WTC11 (cell line): ENCODE measurements at places on chromosomes 16 and 17. TPM values are rescaled to one million over a fixed set of nuclear protein-coding genes. Genes with fewer than 3 reads are reported as not detected.

DNA sequence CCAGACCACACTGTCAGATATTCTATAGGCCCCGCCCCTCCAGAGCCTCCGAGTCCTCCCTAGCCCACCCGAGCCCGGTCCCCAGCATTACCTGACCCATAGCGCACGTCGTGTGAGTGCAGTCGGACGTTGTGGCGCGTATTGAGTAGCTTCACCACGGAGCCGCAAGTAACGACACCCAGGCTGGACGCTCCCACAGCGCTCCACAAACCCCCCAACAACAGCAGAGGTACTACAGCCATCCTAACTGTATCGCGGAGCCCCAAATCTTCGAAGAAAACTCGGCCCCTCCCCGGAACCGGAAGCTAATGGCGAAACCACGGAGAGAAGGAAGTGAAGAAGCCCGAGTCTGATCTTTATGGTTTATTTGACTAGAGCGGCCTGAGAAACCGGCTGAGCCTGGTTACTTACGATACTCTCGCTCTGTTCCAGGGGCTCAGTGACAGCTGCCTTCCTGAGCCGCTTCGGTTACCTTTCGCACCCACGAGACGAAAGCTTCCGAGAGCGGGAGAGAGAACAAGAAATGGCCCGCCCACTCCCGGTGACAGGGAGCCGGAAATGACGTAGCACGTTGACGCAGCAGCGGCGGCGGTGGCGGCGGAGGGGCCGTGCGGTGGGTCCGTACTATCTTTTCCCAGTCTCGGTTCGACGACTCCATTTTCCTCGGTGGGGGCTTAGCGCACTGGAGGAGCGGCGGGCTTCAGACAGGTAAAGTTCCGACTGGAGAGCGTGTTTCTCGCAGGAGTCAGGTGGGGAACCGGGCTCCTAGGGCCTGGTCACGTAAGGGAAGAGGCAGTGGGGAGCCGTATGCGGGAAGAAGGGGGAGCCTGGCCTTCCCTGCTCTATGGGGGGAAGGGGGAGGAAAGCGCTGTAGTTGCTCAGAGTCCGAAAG is at the start of the genes SDF2 and SUPT6H:
SDF2 (minus strand) TSS at position 272 of the 892 bp plus-strand sequence; CDS start at position 242, 30 bp downstream.
SUPT6H (plus strand) TSS at position 571 of the 892 bp plus-strand sequence. CDS start 11,197 bp downstream, outside the sequence.
- peak; percentile 92 for DNase-seq

- DNase-seq: no peak
These were observed 320.8 kb downstream of the XYLT1 start for GRCh38 chr16:17149904-17150483.

- no peak for DNase-seq
These were observed 2.0 kb downstream of the MAZ start for GRCh38 chr16:29808219-29808900.

GRCh38 chr17:51224402-51225262 is 35.2 kb downstream of the MBTD1 start:
- DNase-seq: no peak

- no peak for DNase-seq
These were observed 33.3 kb upstream of the ERCC4 start for GRCh38 chr16:13886608-13887007.

GRCh38 chr16:65876056-65876408 is 490.5 kb upstream of the CDH5 start:
- DNase-seq: no peak

- DNase-seq: no peak
These were observed 35.0 kb upstream of the MRC2 start for GRCh38 chr17:62592341-62593099.

DNA sequence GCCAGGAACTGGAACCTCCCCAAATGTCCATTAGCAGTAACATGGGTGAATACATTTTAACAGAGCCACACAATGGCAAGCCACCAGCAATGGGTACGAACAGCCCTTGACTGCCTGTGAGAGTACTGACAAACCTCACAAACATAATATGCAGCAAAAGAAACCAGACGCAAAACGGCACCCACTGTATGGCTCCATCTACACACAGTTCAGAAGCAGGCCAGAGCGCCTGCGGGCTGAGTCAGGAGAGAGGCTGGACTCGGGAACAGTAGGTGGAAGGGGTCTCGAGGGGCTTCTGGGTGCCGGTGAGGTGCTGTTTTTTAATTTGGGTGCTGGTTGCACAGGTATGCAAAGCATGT is 77.4 kb upstream of the TOB1 start:
- DNase-seq: peak; percentile 7

- no peak for DNase-seq
These were observed 9.3 kb downstream of the ZCCHC14 start for GRCh38 chr16:87483481-87483880.

DNA sequence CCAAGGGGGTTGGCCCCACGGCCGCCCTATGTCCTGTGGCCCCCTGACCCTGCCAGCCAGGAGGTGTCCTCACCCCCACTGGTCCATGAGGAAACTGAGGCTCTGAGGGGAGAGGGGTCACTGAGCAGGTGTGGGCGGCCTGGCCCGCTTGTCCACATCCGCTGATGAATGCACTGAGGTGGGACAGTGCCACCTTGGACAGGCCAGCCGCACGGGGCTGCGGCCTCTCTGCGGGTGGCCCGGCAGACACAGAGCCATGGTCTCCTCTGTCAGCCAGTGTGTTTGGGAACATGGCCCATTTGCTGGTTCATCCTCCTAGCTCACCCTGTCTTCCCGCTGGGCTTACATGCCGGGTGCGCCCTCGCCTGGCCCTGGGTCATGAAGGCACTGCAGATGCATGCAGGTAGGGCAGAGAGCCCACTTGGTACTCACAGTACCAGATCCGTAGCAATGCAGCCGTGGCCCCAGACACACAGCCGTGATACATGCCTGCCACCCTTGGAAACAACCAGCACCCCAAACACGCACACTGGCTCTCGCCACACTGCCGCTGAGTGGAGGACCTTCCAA is 93.9 kb downstream of the ENGASE start:
- DNase-seq: no peak

DNA sequence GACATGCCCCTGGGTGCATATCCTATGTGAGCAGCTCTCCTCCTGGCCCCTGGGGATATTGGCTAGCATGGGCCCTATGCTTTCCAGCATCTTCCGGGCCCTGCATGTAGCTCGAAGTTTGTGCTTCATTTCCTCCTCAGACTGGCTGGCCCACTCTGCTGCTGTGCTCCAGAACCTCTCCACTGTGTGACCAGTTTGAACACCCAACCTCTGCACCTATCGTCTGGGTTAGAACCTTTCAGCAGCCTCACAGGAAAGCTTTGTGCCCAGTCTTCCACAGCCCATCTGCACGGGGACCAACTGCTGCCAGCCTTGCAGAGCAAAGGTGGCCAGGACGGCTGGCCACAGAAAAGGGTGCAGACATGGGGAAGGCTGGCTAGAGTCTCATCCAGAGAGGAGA is 10.2 kb upstream of the CLEC18B start:
- DNase-seq: no peak

- DNase-seq: no peak
These were observed 19.6 kb upstream of the TNS4 start for GRCh38 chr17:40520991-40521453.

GRCh38 chr16:19831678-19832077 is 53.0 kb downstream of the GPRC5B start:
- DNase-seq: no peak

DNA sequence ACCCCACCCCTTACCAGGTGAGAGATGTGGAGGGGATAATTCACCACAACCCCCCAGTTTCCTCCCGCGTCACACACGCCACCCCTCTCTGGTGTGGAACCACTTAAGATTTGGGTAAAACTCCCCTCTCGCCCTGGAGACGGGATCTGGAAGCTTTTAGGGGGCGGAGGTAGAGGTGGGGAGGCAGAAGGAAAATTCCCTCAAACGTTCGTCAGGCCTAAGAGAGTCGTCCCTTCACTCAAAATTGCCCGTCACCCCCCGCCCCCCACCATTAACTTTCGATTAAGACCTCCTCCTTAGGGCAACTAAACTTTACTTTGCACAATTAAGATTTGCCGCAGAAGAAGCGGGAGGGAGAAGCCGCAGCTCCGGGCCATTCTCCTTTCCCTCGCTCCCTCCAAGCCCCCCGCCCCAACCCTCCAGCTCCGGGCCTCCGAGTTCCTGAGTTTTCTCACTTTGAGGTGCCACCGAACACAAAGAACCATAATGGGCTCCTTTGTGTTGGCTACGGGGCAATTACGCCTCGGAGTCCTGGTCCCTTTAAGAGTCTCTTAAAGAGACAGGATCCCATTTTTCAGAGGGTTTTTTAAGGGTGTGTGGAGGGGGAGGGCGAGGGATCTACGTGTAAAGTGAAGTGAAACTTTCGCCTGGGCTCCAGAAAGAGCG is 985 bp upstream of the FZD2 start:
- DNase-seq: peak; percentile 83

GRCh38 chr17:58244963-58245362 is 6.6 kb downstream of the LPO start:
- DNase-seq: no peak

- DNase-seq: no peak
These were observed 172.3 kb upstream of the CDH11 start for GRCh38 chr16:65294165-65294564.

- no peak for DNase-seq
These were observed 213.3 kb upstream of the AXIN2 start for GRCh38 chr17:65774787-65775186.

DNA sequence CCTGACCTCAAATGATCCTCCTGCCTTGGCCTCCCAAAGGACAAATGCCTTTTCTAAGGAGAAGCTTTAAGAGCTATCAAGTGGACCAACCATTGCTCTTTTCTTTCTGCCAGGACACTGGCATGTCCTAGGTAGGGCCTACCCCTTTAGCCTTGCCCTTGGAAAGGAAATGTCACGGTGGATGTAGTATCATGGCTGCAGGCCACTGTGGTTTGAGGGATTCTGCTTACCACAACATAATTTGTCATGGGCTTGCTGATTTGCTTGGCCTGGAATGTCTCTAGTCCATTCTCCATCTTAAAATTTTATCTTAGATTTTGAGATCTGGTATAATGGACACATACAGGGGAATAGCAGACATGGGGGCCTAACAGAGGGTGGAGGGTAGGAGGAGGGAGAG is 6.0 kb downstream of the KRT20 start:
- no peak for DNase-seq

DNA sequence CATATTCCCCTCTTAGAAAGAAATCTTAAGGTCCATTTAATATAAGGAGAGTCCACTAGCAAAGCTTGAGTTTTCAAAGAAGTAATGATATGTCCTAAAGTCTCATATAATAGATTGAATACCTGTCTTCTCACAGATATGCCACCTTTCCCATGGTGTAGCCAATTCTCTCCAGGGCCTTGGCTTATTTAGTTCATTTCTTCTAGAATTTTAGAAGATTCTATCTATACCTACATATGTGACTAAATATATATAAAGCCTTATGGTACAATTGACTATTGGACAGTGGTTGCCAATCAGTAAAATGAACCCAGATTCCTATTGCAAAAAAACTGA is 370.7 kb upstream of the MAF start:
- DNase-seq: no peak

DNA sequence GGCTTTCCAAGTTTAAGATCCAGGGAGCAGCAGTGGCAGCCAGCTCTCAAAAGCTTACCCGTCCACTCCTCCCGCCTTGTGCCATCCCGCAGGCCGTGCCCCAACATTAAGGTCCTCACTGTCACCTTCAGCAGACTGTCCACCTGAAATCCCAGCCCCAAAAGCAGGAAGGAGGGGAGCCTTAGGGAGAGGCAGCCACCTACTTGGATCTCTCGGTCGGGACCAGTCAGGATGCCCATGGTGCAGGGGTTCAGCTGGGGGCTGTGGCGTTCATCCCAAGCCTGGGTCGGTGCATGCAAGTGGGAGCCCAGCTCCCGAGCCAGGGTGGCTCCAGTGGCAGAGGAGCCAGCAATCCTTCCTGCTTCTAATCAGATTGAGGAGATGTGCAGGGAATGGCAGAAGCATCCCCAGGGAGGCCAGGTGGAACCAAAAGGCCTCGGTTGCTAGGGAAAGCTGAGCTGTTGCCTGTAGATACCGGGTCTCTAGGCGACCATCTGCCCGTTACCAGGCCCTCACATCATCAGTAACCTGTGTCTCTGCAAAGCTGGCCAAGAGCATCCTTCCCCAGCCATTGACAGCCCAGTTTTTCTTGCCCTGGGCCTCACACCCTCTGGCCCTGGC is 24.6 kb downstream of the CNGB1 start:
- DNase-seq: no peak

- DNase-seq: no peak
These were observed 33.8 kb upstream of the CRISPLD2 start for GRCh38 chr16:84785843-84786581.

- no peak for DNase-seq
These were observed 55.4 kb downstream of the SDK2 start for GRCh38 chr17:73588891-73589290.

GRCh38 chr16:2183671-2184070 is 12.7 kb downstream of the CASKIN1 start:
- DNase-seq: no peak

The SLC5A11 gene
- total RNA-seq: 0.11 to 0.23 TPM in 2 of 3 replicates, not detected in the other

The CLEC10A gene
- 0.18 TPM in 1 of 3 replicates, not detected in the others for total RNA-seq

The OR2C1 gene
- not detected in 3 replicates for total RNA-seq

The CRHR1 gene
- 0.92 to 1.6 TPM (median 1.5 TPM) in 3 replicates for total RNA-seq

The IRF8 gene
- 1.1 to 1.7 TPM (median 1.3 TPM) in 3 replicates for total RNA-seq

The C16orf90 gene
- total RNA-seq: not detected in 3 replicates

The SLC2A4 gene
- 5.6 to 6.4 TPM (median 6.2 TPM) in 3 replicates for total RNA-seq

The CRYBA1 gene
- not detected in 3 replicates for total RNA-seq
